Stimulated activated CD8-positive, alpha-beta memory T cell treated with anti-CD3 and anti-CD28 coated beads, Interleukin-15, amount 100 ng/mL, for 1 hour (primary cell): ENCODE measurements at places on chromosomes 1 and 21.

- DNase-seq = no peak
These were observed 82.4 kb upstream of the MAGI3 start for GRCh38 chr1:113307771-113308445.

DNA sequence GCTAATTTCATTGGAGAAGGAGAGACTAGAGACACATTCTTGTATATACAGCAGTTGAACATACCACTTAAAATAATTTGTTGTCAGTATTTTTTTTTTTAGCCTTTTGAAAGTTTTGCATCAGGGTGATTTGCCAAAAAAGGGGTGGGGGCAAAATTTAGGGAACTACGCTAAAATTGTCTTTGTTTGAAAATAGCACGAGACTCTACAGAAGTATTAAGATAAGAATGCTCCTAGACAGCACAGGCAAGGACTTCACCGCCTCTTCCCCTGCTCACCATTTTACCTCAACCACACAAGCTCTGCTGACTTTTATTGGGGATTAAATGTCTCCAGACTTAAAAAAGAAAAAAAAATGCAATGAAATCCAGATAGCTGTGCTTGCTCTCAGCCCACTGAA lies 236.1 kb upstream of the USP25 start:
- no peak for DNase-seq

- no peak for DNase-seq
These were observed 12.2 kb downstream of the CAMK1G start for GRCh38 chr1:209595599-209596285.

- no peak for DNase-seq
These were observed 113.2 kb upstream of the GALNT2 start for GRCh38 chr1:229953736-229954326.

GRCh38 chr1:28886731-28887418 lies 27.5 kb upstream of the EPB41 start:
- DNase-seq = peak; percentile 71

DNA sequence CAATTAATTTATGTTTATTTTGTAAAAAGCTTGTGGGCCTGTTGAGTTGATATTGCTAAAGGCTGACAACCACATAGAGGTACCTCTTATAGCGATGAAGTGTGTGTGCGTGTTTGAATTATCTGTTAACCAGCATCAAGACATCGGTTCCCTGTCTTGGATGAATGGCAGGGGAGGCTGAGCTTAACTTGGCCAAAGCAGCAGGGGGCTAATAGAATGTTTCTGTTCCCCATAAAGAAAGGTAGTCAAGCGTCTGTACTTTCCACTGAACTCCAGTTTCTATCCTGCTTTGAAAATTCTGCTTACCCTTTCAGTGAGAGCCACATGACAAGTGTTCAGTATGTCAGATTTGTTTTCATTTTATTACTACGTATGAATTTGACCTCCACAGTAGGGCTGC lies 63.0 kb downstream of the ROR1 start:
- DNase-seq = no peak

GRCh38 chr1:74502858-74503257 lies 9.6 kb downstream of the LRRC53 start:
- DNase-seq = no peak

DNA sequence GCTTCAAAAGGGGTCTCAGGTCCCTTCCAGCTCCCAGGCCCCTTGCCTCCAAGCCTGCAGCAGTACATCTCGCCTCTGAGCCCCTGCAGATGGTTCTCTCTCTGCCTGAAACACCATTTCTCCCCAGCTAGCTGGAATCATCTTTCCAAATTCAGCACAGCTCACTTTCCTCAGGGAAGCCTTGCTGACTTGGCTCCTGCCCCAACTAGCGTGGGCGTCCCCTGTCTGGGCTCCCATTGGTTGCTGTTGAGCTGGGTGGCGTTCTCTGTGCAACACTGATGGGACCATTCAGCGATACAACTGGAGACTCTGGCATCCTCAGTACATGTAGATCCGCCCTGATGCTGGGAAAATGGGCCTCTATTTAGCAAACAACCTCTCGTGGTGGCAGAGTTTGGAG lies 141.3 kb upstream of the IGSF21 start:
- DNase-seq = no peak

GRCh38 chr1:41876576-41877445 lies 41.9 kb downstream of the HIVEP3 start:
- DNase-seq = no peak

DNA sequence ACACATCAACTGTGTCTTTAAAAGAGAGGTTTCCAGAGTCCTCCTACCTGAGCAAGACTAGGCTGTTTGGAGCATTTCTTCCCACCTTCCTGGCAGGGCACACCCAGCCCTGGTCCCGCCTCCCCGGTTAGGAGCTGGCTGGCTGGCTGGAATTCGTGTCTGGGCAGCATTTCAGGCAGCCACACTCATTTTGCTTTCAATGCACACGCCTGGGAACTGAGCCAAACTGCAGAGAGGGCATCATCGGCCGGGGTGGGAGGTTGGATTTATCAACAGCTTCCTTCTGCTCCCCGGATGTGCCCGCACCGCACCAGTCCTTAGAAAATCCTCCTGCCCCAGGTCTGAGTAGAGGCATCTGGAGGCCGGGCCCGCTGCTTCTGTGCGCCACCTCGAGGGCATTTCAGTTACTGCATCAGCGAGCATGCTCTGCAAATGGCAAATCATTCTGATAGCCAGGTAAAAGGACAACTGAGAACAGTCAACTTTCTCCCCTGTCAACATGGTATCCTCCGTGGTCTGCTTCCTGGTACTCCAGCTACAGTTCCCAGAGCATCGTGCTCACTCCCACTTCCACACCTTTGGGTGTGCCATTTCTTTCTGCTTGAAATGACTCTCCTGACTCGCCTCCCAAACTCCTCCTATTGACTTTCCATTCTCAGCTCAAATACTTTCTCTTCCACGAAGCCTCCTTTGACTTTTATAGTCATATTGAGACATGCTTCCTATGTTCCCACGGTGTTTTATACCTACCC lies 20.6 kb downstream of the TCEA3 start:
- DNase-seq = peak; percentile 77

DNA sequence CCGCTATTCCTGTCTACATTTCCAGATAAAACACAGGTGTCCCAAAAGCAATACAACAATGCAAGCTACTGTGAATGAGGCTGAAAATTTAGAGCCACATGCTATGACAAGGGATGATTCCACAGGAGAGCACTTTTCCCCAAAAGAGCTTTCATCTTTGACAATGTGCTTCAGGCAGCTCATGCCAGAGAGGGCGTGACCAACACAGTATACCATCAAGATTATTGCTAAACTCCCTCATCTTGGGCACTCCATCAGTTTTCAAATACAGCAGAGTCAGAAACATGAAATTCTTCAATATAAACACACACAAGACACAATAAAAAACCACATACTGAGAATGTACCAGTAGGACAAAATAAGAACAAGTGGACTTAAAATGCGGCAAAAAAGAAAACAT lies 6.7 kb downstream of the GON4L start:
- DNase-seq = no peak

DNA sequence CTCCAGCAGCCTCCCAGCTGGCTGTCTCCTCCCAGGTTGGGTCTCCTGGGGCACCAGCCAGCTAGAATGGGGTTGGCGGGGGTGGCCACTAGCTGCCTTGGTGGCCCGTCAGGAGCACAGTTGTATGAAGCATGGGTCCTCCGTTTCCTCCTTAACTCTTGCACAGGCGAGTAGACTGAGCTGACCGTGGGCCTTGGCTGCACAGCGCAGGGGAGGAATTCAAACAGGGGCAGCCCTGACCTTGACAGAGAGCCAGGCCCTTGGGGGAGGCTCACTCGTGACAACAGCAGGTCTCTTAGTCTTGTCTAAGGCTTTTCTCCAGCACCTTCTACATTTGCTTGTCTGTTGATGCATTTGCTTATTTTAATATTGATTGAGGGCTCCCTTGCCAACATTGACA lies 114.1 kb downstream of the PRDM2 start:
- DNase-seq = no peak

DNA sequence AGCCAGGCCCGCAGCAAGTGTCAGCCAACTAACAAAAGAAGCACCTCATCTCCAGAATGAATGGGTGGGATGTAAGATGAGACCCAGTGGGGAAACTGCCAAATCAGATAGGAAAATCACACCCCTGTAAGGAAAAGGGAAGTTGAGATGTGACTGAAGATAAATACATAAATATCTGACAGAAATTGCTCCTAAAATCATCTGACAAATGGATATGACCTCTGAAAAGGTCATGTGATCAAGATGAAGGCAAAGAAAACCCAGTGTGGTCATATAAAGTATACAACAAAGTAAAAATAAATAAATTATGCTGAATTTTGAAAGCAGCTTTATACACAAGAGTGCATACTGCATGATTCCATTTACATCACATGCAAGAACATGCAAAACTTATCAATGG lies 12.7 kb downstream of the SIPA1L2 start:
- DNase-seq = no peak

- no peak for DNase-seq
These were observed 13.4 kb upstream of the NES start for GRCh38 chr1:156690675-156691036.

- no peak for DNase-seq
These were observed 71.0 kb downstream of the DHRS3 start for GRCh38 chr1:12546771-12547585.
